ENCODE measurements at places on chromosomes 12 and 14.

- H3K27ac ChIP-seq: no peak overlapping the region
- DNase-seq: no peak
- H3K27me3 ChIP-seq: no peaks in the 10 kb centered on the region
Measured at GRCh38 chr12:93347054-93347785, 30.5 kb upstream of the NUDT4 start.

GRCh38 chr12:67414011-67414715 is 145.0 kb downstream of the CAND1 start:
- no peak overlapping the region for H3K27ac ChIP-seq
- no peak for DNase-seq
- H3K27me3 ChIP-seq: no peaks in the 10 kb centered on the region
- H3K4me1 ChIP-seq: peaks cover 12% of the 10 kb centered on the region
- no peak overlapping the region for H3K4me3 ChIP-seq

GRCh38 chr12:79643821-79644220 is 46.9 kb downstream of the PAWR start:
- no peak overlapping the region for H3K27ac ChIP-seq
- H3K4me3 ChIP-seq: no peak overlapping the region
- no peaks in the 10 kb centered on the region for H3K27me3 ChIP-seq
- DNase-seq: no peak

- peak overlapping the region; percentile 55 for H3K27ac ChIP-seq
- H3K36me3 ChIP-seq: peaks cover 28% of the 10 kb centered on the region
- no peak overlapping the region for H3K4me3 ChIP-seq
- H3K4me1 ChIP-seq: peaks cover 71% of the 10 kb centered on the region
Measured at GRCh38 chr14:76775695-76776427, 14.6 kb downstream of the VASH1 start.

- no peak overlapping the region for H3K4me3 ChIP-seq
- H3K27ac ChIP-seq: peak overlapping the region; percentile 90
Measured at GRCh38 chr12:6233121-6233971, 33.1 kb downstream of the CD9 start.

- no peak overlapping the region for H3K4me3 ChIP-seq
- DNase-seq: peak; percentile 10
- H3K36me3 ChIP-seq: no peaks in the 10 kb centered on the region
- peaks cover 21% of the 10 kb centered on the region for H3K27me3 ChIP-seq
- no peak overlapping the region for H3K27ac ChIP-seq
Measured at GRCh38 chr12:34400411-34400881, 378.1 kb downstream of the ALG10 start.

DNA sequence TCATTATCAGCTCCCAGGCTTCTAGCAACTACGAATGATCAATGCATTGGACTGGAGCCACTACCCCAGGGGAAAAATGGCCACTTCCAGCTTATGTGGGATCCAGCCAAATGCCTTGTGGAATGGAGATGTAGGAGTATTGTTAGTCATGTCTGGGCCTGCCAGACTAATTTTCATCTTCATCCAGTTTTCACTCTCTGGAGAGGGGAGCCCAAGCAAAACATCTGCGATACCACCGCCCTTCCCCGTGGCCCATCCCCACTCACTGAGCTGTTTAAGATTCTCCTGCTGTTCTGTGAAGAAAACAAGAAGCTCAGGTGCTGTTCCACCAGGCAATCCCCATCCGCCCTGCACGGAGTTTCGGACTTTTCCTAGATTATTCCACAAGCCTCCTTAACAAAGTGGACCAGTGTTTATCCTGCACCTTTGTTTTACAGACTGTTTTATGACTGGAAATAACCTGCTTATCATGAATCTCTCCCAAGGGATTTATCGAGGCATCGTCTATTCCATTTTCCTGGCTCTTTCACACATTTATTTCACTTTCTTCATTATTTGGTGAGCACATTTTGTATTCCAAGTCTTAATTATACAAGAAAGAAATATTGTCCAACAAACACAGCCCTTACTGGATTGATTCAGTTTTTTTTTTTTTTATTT is 35.5 kb upstream of the MAX start:
- H3K36me3 ChIP-seq: no peaks in the 10 kb centered on the region
- H3K4me1 ChIP-seq: peaks cover 4% of the 10 kb centered on the region
- H3K27ac ChIP-seq: no peak overlapping the region
- H3K27me3 ChIP-seq: no peaks in the 10 kb centered on the region
- H3K4me3 ChIP-seq: no peak overlapping the region
